CD4-positive, alpha-beta T cell treated with Interleukin-4 for 4 hours (primary cell): ENCODE measurements at places on chromosomes 12 and 14.

GRCh38 chr12:82687021-82688011, 610 bp downstream of the TMTC2 start:
- DNase-seq: peak; percentile 69

DNA sequence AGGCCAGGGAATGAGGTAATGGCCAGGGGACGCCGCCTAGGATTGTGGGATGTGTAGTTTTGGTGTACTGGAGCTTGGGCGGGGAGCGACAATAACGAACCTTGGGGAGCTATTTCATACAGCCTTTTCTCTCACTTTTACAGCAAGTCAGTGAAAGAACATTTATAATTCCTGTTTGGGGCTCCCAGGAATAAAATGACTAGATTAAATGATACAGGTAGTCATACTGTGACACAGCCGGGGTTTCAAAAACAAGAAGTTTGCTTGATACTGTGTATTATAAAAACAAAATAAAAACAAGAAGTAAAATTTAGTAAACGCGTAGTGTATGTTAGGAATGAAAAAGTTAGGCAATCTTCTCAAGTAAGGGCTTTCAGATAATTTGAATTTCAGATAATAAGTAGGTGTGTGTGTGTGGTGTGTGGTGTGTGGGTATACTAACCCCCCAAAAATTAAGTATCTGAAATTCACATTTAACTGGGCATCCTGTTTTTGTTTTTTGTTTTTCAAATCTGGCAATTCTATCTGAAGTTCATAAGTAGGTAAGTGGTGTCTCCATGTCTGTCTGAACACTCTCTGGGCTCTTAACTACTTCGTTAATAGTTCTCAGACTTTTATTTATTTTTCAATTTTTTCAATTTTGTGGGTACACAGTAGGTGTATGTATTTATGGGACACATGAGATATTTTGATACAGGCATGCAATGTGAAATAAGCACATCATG, 458 bp upstream of the DCTN2 start:
- DNase-seq: no peak

DNA sequence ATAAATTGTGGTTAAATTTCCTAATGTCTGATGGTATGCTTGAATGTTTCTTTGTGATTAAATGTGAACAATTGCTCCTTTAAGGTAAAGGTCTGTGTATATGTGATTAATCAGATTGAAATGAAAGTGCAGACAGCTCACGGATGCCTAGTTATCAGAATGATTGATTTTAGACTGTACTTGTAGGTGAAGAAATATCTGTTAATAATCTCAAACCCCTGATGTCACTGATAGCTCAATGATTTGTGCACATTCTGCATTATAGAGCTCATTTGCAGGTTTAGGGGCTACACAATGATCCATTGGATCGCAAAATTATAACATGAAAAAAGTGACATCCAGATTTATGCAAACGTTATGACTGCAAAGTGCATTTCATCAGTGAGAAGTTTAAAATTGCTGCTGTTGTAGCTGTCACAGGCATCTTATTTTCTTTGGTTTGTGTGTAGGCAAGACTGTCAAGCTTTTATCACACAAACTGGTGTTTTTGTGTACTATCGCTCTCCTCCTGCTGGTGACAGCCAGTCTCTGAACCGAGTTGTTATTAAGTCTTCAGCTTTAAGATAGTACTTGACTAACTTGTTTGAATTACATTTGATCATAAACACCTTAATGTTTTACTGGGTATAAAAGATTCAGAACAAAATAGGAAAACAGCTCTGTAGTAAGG, 103.4 kb upstream of the RMST start:
- DNase-seq: no peak

DNA sequence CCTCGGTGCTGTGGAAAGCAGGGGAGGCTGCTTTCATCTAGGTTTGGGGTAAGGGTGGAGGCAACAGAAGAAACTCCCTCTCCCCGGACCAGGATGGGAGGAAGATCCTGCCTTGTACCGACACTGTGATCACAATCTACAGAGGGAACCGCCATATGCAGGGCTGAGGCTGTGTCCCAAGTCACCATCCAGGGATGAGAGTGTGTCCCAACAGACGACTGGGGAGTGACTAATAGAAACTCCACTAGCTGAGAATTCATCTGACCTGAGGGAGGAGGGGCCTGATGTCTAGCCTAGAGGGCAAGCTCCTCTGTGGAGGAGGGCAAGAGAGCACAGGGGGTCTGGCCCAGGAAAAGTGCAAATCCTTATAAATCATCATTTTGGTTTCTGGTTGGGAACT, 172.4 kb downstream of the CALM1 start:
- DNase-seq: no peak

- DNase-seq: no peak
These were observed 29.7 kb downstream of the TMCC3 start for GRCh38 chr12:94620621-94621020.

- DNase-seq: no peak
These were observed 7.5 kb upstream of the LHX5 start for GRCh38 chr12:113479216-113479589.

DNA sequence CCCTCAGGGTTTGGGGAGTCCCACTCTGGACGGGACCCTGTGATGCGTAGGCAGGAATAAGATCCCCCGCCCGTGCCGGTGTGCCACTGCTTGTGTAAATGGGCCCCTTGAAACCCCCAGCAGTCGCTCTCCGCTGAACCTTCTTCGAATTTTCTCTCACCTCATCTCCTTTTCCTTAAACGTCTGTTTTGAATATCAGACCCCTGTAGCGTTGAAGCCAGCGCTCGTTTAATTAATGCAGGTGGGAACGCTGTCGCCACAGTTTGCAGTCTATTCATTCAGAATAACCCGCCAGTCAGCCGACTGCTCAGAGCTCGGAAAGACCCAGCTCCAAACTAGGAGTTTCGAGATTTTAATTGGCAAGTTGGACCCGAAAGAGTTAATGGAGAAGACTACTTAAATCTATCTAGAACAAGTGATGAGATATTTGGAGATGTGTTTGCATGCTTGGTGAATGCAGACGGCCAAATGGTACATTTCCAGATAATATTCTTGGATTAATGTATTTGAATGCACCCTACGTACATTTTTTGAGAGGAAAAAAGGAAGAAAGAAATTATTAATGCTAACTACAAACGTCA, 739 bp upstream of the PPP2R5E start:
- no peak for DNase-seq

DNA sequence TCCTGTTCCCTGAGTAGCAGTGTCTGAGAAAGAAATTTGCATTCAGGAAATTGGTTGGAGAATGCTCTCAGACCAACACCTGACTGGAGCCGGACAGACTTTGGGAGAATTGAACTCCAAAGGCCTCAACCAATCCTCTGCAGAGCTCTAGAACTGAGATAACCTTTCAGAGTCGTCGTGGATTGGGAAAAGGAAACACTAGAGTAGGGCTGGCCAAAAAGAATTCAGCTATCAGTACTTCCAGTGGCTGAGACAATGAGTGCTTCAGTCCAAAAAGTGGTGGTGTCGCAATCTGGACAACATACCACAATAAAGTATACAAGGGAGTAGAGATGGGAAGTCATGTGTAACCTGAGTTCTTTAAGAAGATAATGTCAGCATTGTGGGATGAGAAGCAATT, 377.1 kb downstream of the SLC16A7 start:
- DNase-seq: no peak

DNA sequence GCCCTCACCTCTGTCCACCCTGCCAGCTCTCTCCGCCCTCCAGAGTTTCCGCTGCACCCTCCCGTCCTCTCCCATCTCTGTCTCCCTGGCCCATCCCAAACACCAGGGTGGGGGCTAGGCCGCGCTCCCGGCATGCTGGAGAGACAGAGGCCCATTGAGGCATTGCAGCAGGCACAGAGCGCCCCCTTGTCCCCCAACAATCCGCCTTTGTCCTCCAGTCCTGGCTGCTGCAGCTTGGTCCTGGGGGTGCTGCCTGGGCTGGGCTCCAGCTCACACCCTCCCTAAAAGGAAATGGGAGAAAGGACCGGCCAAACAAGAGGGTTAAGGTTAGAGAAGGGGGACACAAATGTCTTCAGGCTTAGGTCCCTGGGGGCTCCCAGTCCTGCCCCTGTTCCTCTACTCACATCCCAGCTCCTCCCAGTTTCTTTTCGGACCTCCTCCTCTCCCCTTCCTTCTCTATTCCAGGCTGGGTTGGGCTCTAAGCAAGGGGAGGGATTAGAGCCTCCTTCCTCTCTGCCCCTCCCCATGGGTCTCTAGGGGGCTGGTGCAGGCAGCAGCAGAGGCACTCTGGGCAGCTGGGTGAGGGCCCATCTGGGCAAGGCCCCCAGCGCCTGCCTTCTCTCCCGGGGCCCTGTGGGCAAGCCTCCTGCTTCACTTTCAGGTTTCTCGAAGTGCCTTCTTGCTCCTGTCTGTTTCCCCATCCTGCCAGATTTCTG, at the start of gene CMTM5:
Gene CMTM5 (plus strand): TSS at position 565 of the 716 bp plus-strand sequence. CDS start 206 bp downstream, outside the sequence.
- DNase-seq: no peak

GRCh38 chr12:95116341-95116740, 42.9 kb upstream of the NR2C1 start:
- no peak for DNase-seq

GRCh38 chr14:103624860-103625259, 4.2 kb upstream of the KLC1 start:
- DNase-seq: peak; percentile 6

GRCh38 chr12:116397148-116397547, 119.7 kb upstream of the MED13L start:
- no peak for DNase-seq

- no peak for DNase-seq
These were observed 435 bp downstream of the FOXM1 start for GRCh38 chr12:2876431-2877046.

GRCh38 chr12:128442096-128442495, 175.1 kb downstream of the TMEM132C start:
- no peak for DNase-seq

DNA sequence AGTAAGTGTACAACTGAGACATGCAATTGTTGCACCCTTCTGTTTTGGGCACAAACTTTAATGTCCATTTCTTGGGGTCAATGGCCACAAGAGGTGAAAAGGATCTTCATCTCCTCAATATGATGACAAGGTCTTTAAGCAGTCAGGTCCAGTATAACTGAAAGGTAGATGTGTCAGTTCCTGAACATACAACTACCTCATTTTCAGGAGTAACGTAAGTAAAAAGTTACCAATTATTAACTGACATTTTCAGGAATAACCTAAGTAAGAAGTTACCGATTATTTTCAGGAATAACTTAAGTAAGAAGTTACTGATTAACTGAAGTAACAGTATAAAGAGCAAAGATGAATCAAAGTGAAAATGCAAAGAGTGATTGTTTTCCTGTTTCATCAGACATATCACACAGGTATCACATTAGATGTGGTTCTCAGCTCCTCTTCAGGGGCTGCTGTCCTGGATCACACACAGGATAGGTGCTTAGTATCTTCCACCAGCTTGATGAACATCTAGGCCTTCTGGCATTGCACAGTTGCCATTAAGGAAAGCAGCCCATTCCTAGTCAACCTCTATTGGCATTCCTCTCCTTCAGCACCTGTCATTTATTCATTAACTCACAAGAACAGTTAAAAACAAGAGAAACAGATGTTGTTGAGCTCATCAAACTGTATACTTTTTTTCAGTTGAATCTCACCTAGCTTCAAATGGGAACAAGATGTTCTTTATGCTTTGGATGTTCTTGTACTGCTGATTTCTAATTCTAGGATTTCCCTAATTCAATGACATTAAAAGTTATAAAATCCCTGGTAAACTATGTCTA, 200.0 kb downstream of the FOXG1 start:
- DNase-seq: no peak

- DNase-seq: peak; percentile 25
These were observed 1.4 kb upstream of the TRMT61A start for GRCh38 chr14:103527408-103528145.

DNA sequence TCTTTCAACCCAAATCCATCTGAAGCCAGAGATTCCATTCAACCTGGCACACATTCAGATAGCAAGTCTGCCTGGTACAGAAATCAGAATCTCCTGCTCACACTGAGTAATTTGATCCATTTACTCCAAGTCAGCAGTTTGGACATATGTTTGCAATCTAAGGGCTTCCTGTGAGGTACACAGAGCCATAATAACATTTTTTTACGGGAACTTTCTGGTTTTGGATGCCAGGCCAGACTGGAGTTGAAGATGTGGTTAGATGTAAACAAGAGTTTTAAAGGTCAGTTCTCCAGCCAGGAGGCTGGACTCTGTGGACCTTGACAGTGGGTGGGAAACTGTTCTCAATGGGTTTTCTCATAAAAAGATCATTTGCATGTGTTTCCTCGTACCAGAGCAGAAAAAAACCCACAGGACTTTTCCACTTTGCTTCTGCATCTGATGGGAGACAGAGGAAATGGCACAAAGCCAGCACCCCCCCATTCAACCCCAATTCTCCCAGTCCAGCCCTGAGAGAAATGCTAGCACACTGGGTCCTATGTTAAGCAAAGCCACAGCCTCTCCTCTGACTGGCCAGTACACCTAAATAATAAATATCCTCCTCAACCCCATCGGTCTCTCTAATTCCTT, 17.7 kb upstream of the TSPAN11 start:
- DNase-seq: no peak

GRCh38 chr12:45039757-45040156, 11.1 kb downstream of the DBX2 start:
- no peak for DNase-seq

DNA sequence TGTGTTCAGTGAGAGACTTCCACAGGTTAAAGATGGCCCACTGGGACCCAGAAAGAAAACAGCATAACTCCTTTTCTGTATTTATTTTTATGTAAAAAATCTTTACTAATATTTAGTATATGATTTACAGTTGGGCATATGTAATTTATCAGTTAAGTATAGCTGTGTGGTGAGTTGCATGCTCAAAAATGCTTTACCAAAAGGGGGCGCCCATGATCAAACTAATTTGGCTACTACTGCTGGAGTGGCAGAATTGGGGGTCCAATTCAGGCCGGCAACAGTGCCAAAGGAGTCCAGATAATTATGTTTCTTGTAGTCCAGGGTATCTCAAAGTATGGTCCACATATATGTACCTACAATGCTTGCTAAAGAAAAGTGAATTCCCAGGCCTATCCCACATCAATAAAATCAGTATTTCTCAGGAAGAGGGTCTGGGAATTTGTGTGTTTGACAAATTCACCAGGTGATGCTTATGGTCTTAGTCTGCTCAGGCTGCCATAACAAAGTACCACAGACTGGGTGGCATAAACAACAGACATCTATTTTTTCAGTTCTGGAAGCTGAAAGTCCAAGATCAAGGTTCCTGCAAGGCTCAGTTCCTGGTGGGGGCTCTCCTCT, 152.0 kb downstream of the KTN1 start:
- DNase-seq: peak; percentile 19

DNA sequence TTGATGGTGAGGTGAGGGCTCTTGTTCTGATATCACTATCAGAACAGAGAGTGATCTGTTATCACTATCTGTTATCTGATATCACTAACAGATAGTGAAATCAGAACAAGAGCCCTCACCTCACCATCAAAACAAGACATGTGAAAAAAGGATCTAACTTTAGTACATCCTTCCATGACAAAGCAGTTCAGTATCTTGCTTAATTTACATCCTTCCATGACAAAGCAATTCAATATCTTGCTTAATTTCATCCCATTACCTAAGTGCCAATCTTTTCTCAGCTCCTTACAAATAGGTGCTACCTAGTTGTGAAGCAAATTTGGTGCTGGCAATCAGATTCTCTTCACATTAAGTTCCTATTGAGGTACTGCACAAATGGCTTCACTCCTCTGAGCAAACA, 1865.6 kb upstream of the FLRT2 start:
- DNase-seq: no peak

- DNase-seq: peak; percentile 34
These were observed 77.3 kb downstream of the DAAM1 start for GRCh38 chr14:59265808-59266207.

- DNase-seq: no peak
These were observed at the start of gene SDS for GRCh38 chr12:113403435-113404415. SDS (minus strand) TSS chr12:113403887; CDS start chr12:113399708, 4,179 bp downstream.
